Diencephalon (tissue), 1 donor: ENCODE measurements at places on chromosomes 4 and X. TPM values are rescaled to one million over a fixed set of nuclear protein-coding genes. Genes with fewer than 3 reads are reported as not detected.

GALNTL6 gene
- total RNA-seq: 68.5 TPM

ZNF732 gene
- 0.69 TPM for total RNA-seq

FGF13 gene
- total RNA-seq: 120 TPM

TMEM31 gene
- not detected for total RNA-seq

TMSB15A gene
- total RNA-seq: 97.8 TPM

TRAM1L1 gene
- 24.5 TPM for total RNA-seq

STEEP1 gene
- 35.3 TPM for total RNA-seq

PAGE2 gene
- total RNA-seq: not detected

NPY1R gene
- total RNA-seq: 19.8 TPM

SLITRK4 gene
- 59.3 TPM for total RNA-seq

FRMPD3 gene
- total RNA-seq: 3.2 TPM

AREG gene
- not detected for total RNA-seq

ADGRG2 gene
- total RNA-seq: 0.69 TPM

RRH gene
- 0.46 TPM for total RNA-seq

EIF1AX gene
- 80.3 TPM for total RNA-seq

USP17L21 gene
- not detected for total RNA-seq

CD99L2 gene
- total RNA-seq: 92.3 TPM

CCDC149 gene
- total RNA-seq: 22.1 TPM

CCSER1 gene
- 155 TPM for total RNA-seq

F11 gene
- not detected for total RNA-seq

TBC1D19 gene
- total RNA-seq: 120 TPM

LDOC1 gene
- 13.1 TPM for total RNA-seq

GYPA gene
- total RNA-seq: 5.1 TPM

IL15 gene
- total RNA-seq: 1.6 TPM

GPR50 gene
- total RNA-seq: 0.23 TPM

PNMA6A gene
- total RNA-seq: 26.5 TPM

GIMD1 gene
- not detected for total RNA-seq

ODAPH gene
- total RNA-seq: not detected

SPIN2A gene
- 0.92 TPM for total RNA-seq

AVPR2 gene
- not detected for total RNA-seq

CT45A5 gene
- 0.46 TPM for total RNA-seq

LIMCH1 gene
- total RNA-seq: 48.4 TPM

UGT2B11 gene
- not detected for total RNA-seq

LAMP2 gene
- 86.0 TPM for total RNA-seq

CHRDL1 gene
- 5.5 TPM for total RNA-seq

PACRGL gene
- total RNA-seq: 57.9 TPM
